ENCODE measurements at places on chromosomes 12 and 14.
A peak's percentile ranks its signal among the peaks of the same experiment; 100 is the strongest.

GRCh38 chr12:86435053-86435452 lies 178.9 kb upstream of the MGAT4C start:
- DNase-seq: no peak

DNA sequence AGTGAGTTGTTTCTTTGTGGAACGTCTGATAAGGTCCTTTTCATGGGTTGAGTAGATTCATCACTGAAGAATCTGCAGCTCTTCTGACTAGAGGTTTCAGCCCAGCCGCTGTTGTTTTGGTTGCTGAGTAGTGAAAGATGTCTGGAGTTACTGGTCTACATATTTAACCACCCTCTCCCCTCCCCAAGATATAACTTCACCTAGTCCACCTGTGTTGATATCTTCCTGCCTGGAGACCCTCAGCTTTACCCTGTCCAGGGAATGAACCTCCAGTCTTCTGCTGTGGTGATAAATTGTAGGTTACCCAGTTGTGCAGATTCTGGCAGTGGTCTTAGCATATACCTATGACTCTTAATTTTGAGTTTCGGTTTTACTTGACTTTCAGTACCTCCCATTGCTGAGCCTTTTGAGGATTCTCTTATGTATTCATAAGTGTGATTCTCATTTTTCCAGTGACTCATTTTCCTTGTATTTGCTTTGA lies 62.9 kb downstream of the CCDC91 start:
- peak; percentile 26 for DNase-seq

DNA sequence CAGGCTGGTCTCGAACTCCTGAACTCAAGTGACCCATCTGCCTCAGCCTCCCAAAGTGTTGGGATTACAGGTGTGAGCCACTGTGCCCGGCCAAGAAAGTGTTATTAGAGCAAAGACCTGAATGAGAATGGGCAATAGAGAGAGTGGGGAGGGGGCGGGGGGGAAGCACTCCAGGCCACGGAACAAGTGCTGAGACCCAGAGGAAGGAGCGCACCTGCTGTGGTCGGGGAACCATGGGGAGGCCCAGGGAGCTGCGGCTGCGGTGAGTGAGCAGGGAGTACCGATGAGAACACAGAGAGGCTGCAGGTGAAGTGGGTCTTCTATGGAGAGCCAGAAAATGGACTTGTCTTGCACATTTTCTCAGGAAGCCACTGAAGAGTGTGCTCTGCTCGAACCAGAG lies 10.8 kb downstream of the SMIM41 start:
- no peak for DNase-seq

DNA sequence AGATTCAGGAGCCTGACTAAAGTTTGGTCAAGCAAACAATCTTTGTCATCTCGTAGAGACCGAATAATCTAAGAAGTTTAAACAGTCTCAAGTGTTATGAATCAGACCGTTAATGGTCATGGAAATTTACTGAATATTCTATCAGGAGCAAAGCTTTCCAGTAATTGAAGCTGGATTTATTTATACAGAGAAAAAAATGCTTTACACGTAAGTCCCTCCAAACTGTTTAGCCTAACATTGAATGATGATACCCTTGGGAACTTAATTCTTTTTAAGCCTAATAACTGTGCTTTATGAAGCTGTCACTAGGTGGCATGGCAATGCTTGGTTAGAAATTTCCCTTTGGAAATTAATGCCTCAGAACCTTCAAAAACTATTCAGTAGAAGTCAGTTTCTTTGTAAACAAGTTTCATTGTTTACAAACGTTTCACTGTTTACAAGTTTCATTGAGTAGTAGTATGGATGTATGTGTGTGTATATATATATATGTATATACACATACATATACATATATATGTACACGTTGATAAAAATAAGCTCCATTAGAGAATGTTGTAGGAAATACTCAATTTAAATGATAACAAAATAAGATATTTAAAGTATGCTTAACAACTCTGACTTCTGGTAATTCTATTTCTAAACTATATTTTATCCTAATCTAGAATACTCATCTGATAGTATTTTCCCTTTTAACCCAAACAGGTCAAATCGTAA lies 32.1 kb downstream of the DEPDC4 start:
- DNase-seq: peak; percentile 29

- DNase-seq: no peak
Measured at GRCh38 chr14:50288146-50288545, 23.9 kb downstream of the L2HGDH start.

- DNase-seq: no peak
Measured at GRCh38 chr14:105346876-105347586, 32.5 kb downstream of the PACS2 start.

- no peak for DNase-seq
Measured at GRCh38 chr14:78440356-78440894, 270.3 kb downstream of the NRXN3 start.

DNA sequence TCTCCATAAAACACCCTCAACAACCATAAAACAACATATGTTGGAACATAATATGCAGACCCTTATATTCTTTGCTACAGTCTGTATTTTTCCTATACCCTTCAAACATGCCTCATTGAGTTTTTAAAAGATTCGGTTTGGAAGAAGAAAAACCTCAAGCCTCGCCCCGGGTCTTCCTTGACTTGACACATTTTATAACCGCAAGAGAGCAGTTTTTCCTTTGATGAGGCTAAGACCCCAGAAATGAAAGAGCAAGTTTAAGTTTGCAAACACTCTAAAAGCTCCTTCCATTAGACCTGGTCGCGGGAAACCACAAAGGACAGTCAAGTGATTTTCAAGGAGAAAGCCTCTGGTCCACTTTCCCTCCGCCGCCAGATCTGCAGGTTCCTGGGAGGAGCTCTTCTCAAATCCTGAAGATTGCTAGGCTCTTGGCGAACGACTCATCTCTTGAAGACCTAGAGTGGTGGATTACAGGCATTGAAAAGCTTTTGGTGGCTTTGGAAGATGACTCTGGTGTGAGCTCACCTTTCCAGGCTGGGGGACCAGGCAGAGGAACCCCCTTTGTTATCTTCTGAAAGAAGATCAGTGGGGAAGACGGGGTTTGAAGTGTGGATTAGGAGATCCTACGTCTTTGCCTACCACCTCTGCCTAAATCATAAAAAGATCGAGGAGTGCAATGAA lies at the start of gene ASCL4:
TSS of gene ASCL4 (plus strand) at position 356 of the 681 bp plus-strand sequence. CDS start 515 bp downstream, outside the sequence.
- no peak for DNase-seq

GRCh38 chr14:87686746-87687145 lies 306.2 kb downstream of the GALC start:
- DNase-seq: no peak

All from activated naive CD4-positive, alpha-beta T cell treated with anti-CD3 and anti-CD28 coated beads, Interleukin-2, amount 10 ng/mL, durations not matched to agents 7 days and 5 days (primary cell).